NCI-H1436 (cell line): ENCODE measurements at places on chromosomes 1 and 21.

- no peak for DNase-seq
These were observed 100.0 kb upstream of the SLC25A33 start for GRCh38 chr1:9439074-9439761.

DNA sequence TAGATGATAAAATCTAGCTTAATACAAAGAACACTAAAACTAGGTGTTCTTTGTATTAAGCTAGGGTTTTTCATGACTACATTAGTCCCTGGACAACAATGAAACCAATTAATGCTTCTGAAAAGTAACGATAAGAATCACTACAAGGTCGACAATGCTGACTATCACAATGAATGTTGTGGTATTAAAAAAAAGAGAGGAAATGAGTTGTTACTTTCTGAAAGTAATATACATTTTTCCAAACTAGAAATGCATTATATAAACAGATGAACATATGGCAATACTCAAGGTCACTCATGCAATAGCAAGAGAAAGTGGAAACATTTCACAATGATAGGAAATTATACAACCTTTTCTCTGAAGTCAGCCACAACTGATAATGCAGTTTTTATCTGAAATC, 19.0 kb downstream of the DPH5 start:
- DNase-seq: no peak

GRCh38 chr21:33169359-33169758, 60.4 kb upstream of the IFNAR2 start:
- no peak for DNase-seq

DNA sequence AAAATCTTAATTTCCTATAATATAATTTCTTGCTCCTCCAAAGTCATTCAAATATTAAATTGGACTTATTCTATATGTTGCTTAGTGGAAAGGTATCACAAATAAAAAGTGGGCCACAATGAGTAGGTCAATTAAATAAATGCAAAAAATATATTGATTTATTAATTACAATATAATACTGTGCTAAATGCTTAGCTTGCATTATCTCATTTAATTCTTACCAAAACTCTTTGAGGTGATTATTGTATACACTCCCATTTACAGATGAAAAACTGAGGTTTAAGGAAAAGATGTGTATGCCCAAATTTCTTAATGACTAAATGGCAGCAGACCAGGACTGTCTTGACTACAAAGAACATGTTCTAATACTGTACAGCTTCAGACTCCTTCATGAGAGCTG, 325.3 kb upstream of the SGIP1 start:
- DNase-seq: no peak

DNA sequence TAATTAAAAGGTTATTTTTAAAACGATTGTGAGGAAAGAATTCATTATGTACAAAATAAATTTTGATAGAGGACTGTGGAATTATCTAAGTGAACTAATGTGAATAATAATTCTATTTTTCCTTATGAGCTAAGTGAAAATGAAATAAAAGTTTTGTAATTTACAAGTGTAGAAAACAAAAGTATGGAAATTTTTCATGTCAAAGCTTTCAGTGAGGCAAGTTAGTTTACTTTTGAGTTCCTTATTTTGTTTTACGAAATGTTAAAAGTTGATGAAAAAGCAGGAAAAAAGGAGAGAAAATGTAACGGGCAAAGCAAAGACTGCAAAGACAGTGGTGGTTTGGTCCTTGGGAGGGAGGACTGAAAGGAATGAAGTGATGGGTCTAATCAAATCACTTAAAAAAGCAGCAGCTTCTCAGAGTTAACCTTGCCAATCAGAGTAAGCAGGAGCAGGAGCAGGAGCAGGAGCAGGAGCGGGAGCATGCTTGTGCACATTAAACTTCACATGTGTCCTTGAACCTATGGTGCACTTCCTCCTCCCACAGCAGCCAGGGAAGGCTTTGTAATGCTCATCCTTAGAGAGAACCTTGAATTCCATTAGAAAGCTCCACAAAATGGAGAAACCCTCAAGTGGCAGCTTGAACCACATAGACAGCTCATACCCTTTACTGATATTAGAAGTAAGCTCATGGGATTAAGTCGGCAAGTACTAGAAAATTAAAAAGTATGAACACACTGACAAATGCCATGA, 133.4 kb downstream of the LHX4 start:
- DNase-seq: no peak

- DNase-seq: peak; percentile 76
These were observed 64.3 kb downstream of the OPTC start for GRCh38 chr1:203558064-203558760.

DNA sequence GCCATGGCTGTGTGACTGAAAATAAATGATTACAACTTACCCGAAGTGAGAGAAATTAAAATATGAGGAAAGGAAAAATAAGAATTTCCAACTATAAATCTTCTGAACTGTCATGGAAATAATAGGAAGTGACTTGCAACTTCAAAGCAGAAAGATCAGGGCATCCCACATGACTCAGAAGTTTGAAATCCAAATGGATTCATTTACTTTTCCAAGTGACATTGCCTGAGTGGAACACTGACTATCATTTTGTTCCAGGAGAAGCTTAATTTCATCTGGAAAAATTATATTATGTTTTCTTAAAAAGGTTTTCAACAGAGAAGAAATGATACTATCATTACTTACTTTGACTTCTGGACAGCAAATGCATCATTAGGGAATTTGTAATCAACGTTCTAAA, 110.8 kb downstream of the GREM2 start:
- DNase-seq: no peak

- no peak for DNase-seq
These were observed 148.6 kb upstream of the CD34 start for GRCh38 chr1:208059409-208060001.

- no peak for DNase-seq
These were observed 783 bp upstream of the AGL start for GRCh38 chr1:99849413-99849743.

- peak; percentile 81 for DNase-seq
These were observed 14.6 kb upstream of the MEX3A start for GRCh38 chr1:156096640-156097391.

DNA sequence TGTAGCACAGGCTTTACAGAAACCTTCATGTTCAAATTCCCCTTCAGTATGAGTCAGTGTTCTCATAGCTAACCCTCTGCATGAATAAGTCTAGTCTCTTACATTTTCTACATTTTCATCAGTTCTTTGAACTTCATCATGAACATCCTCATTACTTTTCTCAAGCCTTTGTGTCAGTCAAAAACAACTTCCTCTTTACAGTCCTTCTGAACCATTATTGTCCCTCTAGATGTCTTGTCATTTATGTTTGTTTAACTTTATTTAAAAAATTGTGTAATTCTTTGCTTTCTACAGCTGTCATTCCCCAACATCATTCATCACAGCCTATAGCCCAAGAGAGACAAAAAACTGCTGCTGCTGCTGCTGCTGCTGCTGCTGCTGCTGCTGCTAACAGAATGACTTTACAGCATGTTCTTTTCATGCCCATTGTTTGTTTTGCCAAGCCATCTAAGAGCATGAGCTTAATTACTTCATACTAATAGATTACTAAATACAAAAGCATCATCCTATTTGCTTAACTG, 133.1 kb downstream of the LRRC40 start:
- DNase-seq: no peak

GRCh38 chr1:40017951-40018575, 22.5 kb upstream of the CAP1 start:
- DNase-seq: no peak

- DNase-seq: no peak
These were observed 52.3 kb downstream of the BACE2 start for GRCh38 chr21:41220208-41220733.

- DNase-seq: no peak
These were observed 462.7 kb downstream of the ADGRL2 start for GRCh38 chr1:82263396-82263795.

GRCh38 chr1:227166559-227166958, 151.7 kb downstream of the CDC42BPA start:
- no peak for DNase-seq

DNA sequence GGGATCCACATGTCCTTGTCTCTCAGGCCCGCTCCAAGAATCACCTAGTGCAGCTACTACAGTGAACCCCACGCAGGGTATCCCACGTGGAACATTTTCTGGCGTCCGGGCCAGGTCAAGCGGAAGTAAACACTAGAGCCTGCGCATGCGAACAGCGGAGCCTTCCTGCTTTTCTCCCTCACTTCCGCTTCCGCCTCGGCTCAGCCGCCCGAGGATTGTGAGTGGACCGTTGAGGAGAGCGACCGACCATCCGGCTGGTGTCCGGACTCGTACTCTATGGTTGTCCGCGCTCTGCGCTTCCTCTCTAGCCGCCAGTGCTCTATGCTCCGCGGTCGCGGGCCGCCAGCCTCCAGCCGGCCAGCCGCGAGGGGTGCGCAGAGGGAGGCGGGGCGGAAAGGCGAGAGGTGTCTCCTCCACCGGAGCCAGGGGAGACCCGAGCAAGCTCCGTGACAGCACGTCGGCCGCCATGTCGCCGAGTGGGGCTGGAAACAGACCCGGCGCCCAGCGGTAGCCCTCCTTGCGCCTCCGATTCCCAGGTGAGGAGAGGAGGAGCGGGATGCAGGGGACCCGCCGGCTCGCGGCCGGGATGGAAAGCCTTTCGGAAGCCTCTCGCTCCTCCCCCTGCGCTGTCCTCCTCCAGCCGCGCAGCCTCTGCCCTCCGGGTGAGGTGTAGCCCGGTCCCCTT, at the start of the genes CNST and TFB2M:
Gene CNST, plus strand, starts transcription at position 329 of the 685 bp plus-strand sequence. CDS start 25,107 bp downstream, outside the sequence.
Gene TFB2M, minus strand, starts transcription at position 134 of the 685 bp plus-strand sequence. Its CDS starts 123 bp downstream, at position 11.
- DNase-seq: peak; percentile 100

DNA sequence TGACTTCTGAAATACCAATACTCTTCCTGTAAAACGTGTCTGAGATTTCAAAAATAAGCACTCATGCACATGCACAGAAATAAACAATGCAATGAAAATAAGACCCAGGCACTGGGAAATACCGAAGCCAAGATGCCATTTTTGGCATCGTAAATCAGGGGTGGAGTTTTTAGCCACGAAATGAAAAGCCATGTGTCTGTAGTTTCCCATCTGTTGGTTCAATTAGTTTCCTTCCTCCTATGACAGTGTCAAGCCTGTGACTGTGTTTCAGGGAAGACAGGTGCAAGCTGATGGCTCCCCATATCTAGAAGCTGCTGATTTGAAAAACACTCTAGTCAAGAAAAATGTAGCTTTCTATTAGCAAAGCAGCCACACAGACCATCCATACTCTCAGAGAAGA, 480.4 kb upstream of the CAMK1G start:
- DNase-seq: peak; percentile 19

- DNase-seq: no peak
These were observed 320.1 kb downstream of the TPR start for GRCh38 chr1:186054932-186055331.

DNA sequence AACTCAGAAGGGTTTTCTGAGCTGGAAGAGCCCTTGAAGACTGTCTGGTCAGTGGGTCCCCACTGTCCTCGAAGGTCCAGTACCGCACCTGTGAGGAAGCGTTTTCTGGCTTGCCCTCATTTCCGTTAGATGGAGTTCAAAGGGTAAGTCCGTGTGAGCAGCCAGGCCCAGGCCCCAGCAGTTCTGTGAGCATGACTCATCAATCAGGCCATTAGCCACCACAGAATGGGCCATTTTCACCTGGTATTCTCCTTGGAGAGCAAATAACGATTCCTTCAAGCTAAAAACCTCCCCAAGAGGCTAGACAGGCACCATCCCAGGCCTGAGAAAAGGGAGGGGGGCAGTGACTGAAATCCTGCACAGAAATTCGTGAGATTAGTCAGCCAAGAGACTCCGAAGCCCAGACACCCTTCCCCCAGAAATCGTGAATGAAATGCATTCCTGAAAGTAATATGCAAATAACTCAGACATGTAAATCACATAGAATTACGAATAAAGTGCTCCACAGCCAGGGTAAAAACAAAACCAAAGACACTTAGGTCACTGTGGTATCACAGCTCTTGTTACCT, 66.0 kb downstream of the BCAR3 start:
- no peak for DNase-seq

- DNase-seq: no peak
These were observed 734 bp downstream of the MED18 start for GRCh38 chr1:28329395-28330153.

GRCh38 chr1:227518876-227519275, 44.5 kb upstream of the ZNF678 start:
- no peak for DNase-seq

DNA sequence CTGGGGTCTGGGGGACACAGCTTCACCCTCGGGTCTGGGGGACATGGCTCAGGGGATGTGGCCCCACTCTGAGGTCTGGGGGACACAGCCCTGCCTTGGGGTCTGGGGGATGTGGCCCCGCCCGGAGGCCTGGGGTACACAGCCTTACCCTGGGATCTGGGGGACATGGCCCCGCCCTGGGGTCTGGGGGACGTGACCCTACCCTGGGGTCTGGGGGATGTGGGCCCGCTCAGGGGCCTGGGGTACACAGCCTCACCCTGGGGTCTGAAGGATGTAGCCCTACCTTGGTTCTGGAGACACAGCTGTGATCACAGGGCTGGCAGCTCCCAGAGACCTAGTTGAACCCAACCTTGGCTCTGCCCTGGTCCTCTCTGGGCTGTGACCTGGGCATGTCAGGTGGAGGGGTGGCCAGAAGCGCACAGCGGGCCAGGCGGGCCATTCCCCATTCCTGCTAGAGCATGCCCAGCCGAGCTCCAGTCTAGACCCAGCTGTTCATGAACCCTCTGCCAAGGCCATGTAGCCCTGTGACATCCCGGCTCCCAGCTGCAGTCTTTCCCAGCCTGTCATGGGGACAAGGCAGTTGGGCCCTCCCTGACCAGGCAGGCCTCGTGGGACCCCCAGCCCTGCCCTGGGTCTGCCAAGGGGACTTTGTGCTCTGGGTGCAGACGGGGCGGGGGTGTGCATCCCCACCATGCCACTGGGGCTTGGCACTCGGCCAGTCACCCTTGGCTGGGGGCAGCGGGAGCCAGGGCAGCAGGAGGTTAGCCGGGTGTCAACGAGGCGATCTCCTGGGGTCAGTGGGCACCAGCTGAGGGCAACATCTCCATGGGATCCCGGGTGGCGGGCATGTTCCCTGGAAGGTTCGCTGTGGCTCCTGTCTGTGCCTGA, 43.9 kb downstream of the WNT9A start:
- no peak for DNase-seq

GRCh38 chr1:10228528-10228927, 18.2 kb downstream of the KIF1B start:
- no peak for DNase-seq

- DNase-seq: no peak
These were observed 12.8 kb downstream of the CELF3 start for GRCh38 chr1:151703813-151704212.

DNA sequence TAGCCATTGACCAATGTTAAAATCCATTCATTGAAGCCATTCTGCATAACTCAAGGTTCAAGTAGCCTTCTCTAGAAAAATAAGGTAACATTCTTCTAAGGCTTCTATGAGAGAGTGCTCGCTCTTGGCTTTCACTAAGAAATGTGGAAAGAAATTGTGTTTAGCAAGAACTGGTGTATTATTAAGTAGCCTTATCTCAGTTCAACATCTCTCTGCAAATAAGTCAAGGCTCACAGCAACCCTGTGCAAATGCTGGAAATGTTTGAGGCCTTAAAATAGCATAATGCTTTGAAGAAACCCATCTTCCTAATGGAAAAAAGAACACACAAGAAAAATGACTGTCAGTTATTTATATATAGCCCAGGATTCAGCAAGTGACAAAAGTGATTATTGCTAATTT, 254.1 kb upstream of the PROX1 start:
- DNase-seq: no peak

- no peak for DNase-seq
These were observed 22.4 kb upstream of the ABCD3 start for GRCh38 chr1:94395748-94396309.
